Stimulated activated CD4-positive, alpha-beta T cell treated with anti-CD3 and anti-CD28 coated beads, Interleukin-15, amount 100 ng/mL, for 48 hours (primary cell): ENCODE measurements at places on chromosomes 5 and 9.

GRCh38 chr9:91835632-91836031 is 114.4 kb downstream of the ROR2 start:
- DNase-seq = no peak

GRCh38 chr9:120715389-120715924 is 1.2 kb upstream of the MEGF9 start:
- DNase-seq = no peak

DNA sequence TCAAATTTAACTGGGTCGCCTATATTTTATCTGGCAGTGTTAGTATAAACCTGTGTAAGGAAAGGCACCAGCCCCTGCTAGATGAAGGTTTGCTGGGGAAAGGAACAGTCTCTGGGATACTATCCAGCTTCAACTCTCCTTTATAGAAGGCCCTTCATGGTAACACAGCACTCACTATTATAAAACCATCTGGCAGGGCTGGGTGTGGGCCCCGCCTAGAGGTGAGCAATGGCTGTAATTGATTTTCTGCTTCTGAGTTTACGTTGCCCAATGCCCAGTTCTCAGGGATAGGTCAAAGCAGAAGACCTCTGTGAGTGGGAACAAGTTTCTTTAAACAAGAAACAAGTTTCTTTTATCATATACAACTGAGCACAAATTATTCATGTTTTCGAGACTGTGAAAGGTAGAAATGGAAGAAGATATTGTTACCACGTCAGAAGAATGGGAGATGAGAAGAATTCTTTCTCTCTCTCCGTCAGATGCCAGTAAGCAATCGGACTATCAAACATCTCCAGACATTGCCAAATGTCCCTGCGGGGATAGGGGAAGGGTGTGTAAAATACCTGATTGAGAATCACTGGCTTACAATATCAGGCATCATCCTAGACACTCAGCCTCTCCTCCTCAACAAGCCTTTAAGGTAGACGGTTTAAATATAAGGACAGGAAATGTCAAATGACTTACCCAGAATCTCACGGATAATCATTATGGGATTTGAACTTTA is 205.9 kb downstream of the PDZD2 start:
- no peak for DNase-seq

- DNase-seq = no peak
Observed at GRCh38 chr5:150339165-150339564, 18.3 kb upstream of the TCOF1 start.

- DNase-seq = no peak
Observed at GRCh38 chr5:89729623-89730301, 679.8 kb downstream of the CETN3 start.
